ENCODE measurements at places on chromosomes 1 and 21. TPM values are rescaled to one million over a fixed set of nuclear protein-coding genes. Genes with fewer than 3 reads are reported as not detected.

GRCh38 chr1:100400404-100400803 is 48.1 kb downstream of the CDC14A start:
- DNase-seq = peak; percentile 38
- H3K4me1 ChIP-seq = peaks cover 18% of the 10 kb centered on the region
- peaks cover 6% of the 10 kb centered on the region for H3K36me3 ChIP-seq
- H3K27me3 ChIP-seq = no peaks in the 10 kb centered on the region
- H3K4me3 ChIP-seq = no peak overlapping the region
- H3K27ac ChIP-seq = peak overlapping the region; percentile 71

- H3K36me3 ChIP-seq = peaks cover 31% of the 10 kb centered on the region
- no peaks in the 10 kb centered on the region for H3K27me3 ChIP-seq
- no peak overlapping the region for H3K27ac ChIP-seq
- H3K4me3 ChIP-seq = no peak overlapping the region
- no peak for DNase-seq
Observed at GRCh38 chr1:28021064-28021463, 61.3 kb downstream of the XKR8 start.

DNA sequence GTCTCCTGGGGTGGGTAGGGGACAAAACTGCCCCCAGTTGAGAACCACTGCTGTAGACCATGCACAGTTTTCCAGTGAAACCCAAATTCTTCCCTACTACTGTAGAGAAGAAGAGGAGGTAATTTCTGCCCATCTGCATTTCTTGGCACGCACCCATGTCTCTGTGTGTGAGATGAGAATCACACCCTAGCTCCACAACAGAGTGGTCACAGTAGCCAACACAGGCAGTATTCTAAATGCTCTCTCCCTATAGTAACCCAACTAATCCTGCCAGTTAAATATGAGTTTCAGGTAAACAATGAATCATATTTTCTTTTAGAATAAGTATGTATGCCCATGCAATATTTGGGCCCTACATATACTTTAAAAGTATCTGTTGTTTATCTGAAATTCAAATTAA is 1.2 kb upstream of the CAPN2 start:
- H3K27ac ChIP-seq = peak overlapping the region; percentile 98
- peaks cover 87% of the 10 kb centered on the region for H3K4me1 ChIP-seq
- no peak for DNase-seq
- H3K36me3 ChIP-seq = no peaks in the 10 kb centered on the region
- H3K4me3 ChIP-seq = no peak overlapping the region

DNA sequence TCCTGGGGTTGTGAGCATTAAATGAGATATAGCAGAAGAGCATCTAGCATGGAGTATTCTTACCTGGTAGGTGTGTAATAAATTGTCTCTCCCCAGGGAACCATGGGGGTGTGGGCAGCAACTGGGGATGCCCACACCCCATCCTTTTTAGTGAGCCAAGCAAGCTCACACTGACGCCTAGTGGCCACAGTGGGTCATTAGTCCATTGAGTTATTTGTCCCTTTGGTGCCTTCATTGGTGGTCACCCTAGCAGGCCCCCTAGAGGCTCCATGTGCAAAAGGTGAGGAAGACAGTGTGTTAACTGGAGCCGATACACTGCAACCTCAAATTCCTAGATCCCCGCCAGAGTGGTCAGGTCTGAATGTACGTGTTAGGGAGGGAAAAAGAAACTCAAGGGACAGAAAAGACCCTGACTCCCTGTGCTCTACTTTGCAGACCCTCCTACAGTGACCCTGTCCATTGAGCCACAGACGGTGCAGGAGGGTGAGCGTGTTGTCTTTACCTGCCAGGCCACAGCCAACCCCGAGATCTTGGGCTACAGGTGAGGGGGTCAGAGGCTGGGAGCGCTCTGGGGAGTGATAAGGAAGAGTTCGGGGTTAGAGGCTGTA is 93.3 kb upstream of the CD1D start:
- DNase-seq = peak; percentile 35
- H3K4me1 ChIP-seq = no peaks in the 10 kb centered on the region
- no peak overlapping the region for H3K4me3 ChIP-seq
- H3K27me3 ChIP-seq = no peaks in the 10 kb centered on the region
- H3K27ac ChIP-seq = no peak overlapping the region

GRCh38 chr21:36703626-36704280 is 4.8 kb downstream of the SIM2 start:
- peaks cover 100% of the 10 kb centered on the region for H3K27me3 ChIP-seq
- H3K4me1 ChIP-seq = peaks cover 76% of the 10 kb centered on the region
- H3K27ac ChIP-seq = no peak overlapping the region
- no peak for DNase-seq
- H3K36me3 ChIP-seq = no peaks in the 10 kb centered on the region

- H3K36me3 ChIP-seq = no peaks in the 10 kb centered on the region
- no peak overlapping the region for H3K4me3 ChIP-seq
- no peak overlapping the region for H3K27ac ChIP-seq
- H3K27me3 ChIP-seq = peaks cover 44% of the 10 kb centered on the region
Observed at GRCh38 chr21:41687633-41688032, 79.2 kb downstream of the RIPK4 start.

- no peak overlapping the region for H3K27ac ChIP-seq
- no peak overlapping the region for H3K4me3 ChIP-seq
- peaks cover 32% of the 10 kb centered on the region for H3K4me1 ChIP-seq
- H3K36me3 ChIP-seq = peaks cover 19% of the 10 kb centered on the region
- H3K27me3 ChIP-seq = no peaks in the 10 kb centered on the region
- no peak for DNase-seq
Observed at GRCh38 chr1:116942344-116942743, 32.6 kb downstream of the PTGFRN start.

The VSIG8 gene
- not detected for total RNA-seq

The CHIA gene
- total RNA-seq = not detected

The NAV1 gene
- 74.8 TPM for total RNA-seq
